Smooth muscle cell of the brain vasculature (primary cell): ENCODE measurements at places on chromosomes 16 and 17.

DNA sequence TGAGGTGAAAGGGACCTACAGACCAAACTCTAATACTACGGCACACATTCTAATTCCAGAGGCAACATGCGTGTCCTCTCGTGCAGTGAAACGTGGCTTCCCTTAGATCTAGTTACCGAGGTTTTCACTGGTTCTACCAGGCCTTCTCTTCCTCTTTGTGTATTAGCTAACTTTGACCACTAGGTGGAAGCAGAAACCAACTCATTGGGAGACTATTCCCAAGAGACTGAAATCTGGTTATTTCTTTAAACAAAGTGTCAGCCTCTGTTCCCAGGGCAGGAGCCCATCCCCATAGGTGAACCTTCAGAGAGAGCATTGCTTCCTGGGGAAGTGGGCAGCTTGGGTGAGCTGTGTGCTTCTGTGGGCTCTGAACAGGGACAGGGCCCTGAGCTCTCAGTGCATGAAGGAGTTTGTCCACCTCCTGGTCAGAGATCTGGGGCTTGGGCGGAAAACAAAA, 19.7 kb upstream of the RCVRN start:
- DNase-seq, result peak; percentile 50

- no peak for DNase-seq
These were observed 192.6 kb downstream of the MYO1D start for GRCh38 chr17:32684087-32684958.

DNA sequence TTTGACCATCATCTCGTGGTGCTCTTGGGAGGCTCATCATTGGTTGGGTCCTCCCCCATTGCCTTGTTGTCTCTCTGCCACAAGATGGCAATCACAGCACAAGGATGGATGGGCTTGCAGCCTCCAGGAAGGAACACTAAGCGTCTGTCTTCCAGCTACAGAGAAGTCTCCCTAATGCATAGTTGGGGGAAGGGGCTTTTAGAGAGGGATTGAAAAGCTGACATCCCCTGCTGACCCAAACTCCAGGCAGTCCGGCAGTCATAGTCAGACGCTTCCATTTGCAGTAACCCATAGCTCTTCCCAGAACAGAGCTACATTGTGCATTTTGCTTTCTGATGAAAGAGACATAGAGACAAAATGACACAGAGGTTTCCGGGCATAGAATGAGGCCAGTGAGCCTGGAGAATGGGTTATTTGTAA, 111.4 kb downstream of the UTP18 start:
- DNase-seq, result peak; percentile 17

DNA sequence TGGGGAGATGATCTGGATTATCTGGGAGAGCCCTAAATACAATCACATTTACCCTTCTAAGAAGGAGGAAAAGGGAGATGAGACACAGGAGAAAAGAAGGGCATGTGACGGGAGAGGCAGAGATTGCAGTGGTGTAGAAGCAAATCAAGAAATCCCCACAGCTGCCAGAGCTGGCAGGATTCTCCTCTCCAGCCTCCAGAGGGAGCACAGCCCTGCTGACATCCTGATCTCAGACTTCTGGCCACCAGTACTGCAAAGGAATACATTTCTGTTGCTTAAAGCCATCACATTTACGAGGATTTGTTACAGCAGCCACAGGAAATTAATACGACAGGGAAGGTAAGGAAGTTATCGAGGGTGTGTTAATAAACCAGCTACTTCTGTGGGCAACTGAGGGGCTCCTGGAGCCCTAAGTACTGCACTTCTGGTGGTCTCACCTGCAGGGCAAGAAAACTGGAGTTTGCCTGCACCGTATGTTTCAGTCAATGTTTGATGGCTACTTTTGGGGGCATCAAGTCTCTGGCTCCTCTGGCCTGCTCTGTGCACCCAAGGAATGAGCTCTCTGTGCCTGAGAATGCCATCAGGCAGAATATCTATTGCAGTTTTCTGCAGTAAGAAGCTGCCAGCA, 22.9 kb upstream of the CDH13 start:
- no peak for DNase-seq

DNA sequence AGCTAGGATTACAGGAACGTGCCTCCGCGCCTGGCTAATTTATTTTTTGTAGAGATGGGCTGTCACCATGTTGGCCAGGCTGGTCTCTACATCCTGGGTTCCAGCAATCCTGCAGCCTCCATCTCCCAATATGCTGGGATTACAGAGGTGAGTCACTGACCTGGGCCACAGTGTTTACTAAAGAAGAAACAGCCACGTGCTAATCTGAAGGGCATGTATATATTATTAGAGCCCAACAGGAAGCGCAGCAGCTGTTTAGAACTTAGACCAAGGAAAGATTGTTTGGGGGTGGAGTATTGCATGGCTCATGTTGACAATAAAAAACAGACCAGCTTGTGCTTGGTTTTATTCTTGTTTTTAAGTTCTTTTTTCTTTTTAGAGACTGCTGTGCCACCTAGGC, 60.2 kb downstream of the HAPSTR1 start:
- DNase-seq, result no peak

DNA sequence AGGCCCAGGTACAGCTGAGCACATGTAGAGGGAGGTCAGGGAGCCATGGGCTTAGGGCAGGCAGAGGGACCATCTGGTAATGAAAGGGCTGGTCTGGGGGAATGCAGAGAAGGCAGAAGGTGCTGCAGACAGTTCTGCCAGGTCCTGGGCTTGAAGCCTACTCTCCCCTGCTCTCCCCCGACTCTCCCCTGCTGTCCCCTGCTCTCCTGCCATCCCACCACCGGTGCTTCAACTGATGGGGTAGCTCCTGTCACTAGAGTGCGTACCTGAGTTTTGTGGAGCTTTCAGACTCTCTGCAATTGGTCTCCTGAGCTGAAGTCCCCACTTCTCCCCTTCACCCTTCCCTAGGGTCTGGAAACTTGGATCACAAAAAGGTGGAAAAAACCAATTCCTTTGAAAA, 37.3 kb upstream of the PHOSPHO1 start:
- DNase-seq, result no peak

DNA sequence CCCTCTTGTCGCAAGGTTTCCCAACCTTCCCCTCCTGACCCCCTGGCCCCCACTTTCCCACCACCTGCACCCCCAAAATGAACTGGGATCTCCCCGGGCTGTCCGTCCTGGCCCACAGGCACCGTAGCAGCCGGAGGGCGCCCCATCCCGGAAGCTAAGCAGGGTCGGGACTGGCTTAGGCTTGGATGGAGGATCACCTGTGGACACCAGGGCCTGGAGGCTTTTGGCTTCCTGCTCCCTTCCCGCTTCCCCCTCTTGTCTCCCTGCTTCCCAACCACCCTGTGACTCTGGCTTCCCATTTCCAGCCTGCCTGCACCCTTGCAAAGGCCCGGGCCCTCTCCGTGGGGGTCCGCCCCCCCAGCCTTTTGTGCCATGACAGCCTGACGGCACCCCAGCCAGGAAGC, 2291.3 kb downstream of the TP53TG3F start:
- DNase-seq, result no peak

DNA sequence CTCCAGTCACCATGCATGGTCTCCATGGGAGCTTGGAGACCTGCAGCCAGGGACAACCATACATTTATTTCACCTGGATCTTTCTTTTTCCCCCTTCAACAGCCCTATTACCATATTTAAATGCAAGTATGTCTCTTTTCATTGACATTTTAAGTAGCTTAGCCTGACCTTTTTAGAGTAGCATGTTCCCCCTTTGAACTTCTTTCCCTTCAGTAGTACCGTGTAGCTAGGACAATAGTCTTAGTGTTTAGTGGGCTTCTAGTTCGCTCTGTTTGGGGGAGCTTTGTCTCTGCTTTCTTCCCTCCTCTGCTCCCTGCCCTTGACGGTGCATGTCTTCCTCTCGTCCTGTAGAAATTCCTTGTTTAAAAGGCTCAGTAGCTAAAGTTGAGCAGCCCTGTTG, 94.6 kb downstream of the CCDC182 start:
- no peak for DNase-seq

- DNase-seq, result no peak
These were observed 7.4 kb downstream of the GNAO1 start for GRCh38 chr16:56198755-56199114.

DNA sequence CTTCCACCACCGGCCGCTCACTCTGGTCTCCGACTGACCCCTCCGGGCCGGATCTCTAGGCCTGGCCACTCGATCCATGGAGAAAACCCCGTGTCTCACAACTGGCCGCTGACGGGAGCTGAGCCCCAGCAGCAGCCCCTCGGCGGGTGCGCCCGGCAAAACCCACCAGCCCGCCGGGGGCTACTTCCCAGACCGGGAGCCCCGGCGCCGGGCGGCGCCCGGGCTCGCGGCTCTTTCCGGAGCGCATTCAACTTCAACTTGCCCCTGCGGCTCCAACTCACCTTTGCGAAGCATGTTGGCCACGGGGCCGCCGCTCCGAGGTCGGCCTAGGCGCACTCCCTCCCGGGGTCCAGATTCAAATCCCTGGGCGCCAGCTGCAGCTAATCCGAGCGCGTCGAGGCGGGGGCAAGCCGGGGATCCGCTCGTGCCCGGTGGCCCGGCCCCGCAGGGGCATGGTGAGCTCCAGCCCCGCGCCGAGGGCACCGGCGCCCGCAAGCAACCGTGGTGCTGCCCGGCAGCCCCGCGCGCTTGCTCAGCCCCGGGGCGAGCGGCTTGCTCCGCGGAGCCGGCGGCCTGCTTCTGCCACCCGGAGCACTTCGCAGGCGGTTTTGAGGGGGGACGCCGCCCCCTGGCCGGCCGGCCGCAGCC, 438 bp downstream of the RTN4RL1 start:
- DNase-seq, result no peak

DNA sequence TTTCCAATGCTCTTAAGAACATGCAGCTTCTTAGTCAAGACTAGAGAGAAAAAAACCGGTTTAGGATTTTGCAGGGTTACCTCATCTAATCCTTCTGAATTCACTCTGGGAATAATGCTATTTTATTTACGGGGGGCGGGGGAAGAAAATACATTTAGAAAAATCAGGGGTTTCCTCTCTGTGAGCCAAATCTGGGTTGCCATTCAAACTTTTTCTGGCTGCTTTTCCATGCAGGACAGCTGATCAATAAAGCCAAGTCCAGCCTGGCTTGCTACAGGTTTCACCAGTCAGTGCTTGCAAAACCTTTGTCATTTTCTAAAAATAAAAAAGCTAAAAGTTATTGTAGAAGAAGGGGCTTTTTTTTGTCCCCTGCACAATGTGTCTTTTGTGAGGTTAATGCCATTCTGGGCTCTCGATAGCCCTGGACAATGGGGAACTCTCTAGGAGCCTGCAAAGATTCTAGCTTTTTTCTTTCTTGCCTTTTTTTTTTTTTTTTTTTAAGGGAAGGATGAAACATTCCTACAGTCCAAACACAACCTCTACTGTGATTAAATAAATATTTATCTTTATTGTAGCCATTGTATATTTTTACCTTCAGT, 13.1 kb upstream of the ZFHX3 start:
- DNase-seq, result no peak

GRCh38 chr16:66574531-66574930, 4.7 kb upstream of the CMTM2 start:
- no peak for DNase-seq

DNA sequence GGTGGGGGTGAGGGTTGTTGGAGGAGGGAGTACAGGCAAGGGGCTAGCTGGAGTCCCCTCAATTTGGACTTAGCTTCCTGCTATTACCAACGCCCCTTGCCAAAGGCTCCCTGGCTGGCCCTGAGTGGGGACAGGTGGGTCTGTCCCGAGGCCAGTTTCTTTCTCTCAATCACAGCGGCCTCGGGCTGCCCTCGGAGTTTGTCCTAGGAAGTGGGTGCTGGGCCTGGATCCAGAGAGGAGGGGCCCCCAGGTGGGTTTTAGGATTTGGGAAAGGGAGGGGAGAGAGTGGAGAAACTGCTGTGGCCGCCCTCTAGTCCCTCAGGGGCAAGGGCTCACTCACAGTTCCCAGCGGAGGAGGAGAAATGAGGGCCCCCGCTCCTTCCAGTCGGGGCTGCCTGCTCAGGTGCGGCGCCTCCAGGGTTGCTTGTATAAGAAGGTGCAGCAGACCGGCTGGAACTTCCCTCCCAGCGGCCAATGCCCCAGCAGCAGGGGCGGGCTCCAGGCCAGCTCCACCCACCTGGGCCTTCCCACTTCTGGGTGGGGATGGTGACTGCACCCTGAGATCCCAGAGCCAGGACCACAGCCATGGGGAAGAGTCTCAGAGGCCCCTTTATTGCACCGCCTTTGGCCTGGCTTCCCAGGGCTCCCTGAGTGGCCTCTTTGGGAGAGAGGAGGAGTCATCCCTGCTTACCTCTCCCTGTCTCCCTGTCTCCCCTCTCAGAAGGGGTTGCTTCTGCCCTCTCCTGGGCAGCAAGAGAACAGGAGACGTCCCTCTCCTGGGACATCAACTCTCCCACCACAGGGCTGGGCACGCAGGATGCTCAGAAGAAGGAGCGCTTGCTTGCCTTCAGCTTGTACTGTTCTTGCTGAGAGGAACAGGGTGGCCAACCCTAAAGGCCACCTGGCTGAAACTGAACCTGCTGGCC, 112.0 kb upstream of the SMURF2 start:
- no peak for DNase-seq

DNA sequence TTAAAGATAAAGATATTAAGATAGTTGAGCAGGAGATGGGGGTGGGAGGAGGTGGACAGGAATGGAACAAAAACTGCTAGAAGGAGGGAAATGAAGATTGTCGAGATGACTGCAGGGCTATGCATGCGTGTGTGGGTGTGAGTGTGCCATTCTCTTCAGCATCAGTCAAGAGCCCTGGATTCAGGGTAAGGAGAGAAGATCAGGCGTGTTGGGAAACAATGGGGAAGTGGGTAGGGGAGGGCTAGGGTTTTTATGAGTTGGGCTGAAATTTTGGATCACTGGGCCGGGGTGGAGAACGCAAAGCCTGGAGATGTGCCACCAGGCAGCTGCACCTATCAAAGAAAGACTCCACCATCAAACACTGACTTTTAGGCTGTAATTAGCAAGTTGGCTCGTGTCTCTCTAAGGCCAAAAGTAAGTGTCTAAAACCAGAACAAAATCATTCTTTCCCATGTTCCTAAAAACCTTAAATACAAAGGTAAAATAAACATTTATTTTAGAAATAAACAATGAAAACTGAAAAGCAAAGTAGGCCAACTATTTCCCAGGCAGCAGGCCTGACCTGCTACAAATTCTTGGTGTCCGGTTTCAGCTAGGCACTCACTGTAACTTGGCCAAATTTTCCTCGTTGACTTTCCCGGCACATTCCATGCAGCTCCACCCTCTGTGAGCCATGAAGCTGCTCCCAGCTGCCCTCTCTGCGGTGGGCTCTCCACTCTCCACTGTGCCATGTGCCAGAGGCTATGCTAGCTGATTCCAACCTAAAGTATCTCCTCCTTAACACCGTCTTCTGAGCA, 4.2 kb downstream of the CDRT4 start:
- peak; percentile 75 for DNase-seq

GRCh38 chr16:51163894-51164566, 13.0 kb upstream of the SALL1 start:
- no peak for DNase-seq
